Bronchial smooth muscle cell (primary cell): ENCODE measurements at places on chromosomes 3 and 15. TPM values are rescaled to one million over a fixed set of nuclear protein-coding genes. Genes with fewer than 3 reads are reported as not detected.

EEF1AKMT4 gene
- total RNA-seq = 1.1 and 1.5 TPM in 2 replicates

TM4SF18 gene
- total RNA-seq = under 0.01 TPM in 1 of 2 replicates, not detected in the other

CYP8B1 gene
- total RNA-seq = not detected in 2 replicates

FANCD2 gene
- 1.0 and 3.6 TPM in 2 replicates for total RNA-seq

TRPM1 gene
- not detected in 2 replicates for total RNA-seq

SCN11A gene
- under 0.01 TPM in 1 of 2 replicates, not detected in the other for total RNA-seq

STRC gene
- total RNA-seq = 0.09 and 0.16 TPM in 2 replicates
